M059J (cell line): ENCODE measurements at places on chromosomes 6 and 20. TPM values are rescaled to one million over a fixed set of nuclear protein-coding genes. Genes with fewer than 3 reads are reported as not detected.

- peak; percentile 98 for DNase-seq
Measured at GRCh38 chr20:25525867-25526266, 59.5 kb downstream of the NINL start.

GRCh38 chr6:161363286-161363685, 89.4 kb upstream of the AGPAT4 start:
- DNase-seq, result no peak

GRCh38 chr20:63394069-63394919, 33.1 kb upstream of the CHRNA4 start:
- peak; percentile 44 for DNase-seq

- peak; percentile 97 for DNase-seq
Measured at GRCh38 chr6:145071836-145072235, 663.5 kb downstream of the EPM2A start.

DNA sequence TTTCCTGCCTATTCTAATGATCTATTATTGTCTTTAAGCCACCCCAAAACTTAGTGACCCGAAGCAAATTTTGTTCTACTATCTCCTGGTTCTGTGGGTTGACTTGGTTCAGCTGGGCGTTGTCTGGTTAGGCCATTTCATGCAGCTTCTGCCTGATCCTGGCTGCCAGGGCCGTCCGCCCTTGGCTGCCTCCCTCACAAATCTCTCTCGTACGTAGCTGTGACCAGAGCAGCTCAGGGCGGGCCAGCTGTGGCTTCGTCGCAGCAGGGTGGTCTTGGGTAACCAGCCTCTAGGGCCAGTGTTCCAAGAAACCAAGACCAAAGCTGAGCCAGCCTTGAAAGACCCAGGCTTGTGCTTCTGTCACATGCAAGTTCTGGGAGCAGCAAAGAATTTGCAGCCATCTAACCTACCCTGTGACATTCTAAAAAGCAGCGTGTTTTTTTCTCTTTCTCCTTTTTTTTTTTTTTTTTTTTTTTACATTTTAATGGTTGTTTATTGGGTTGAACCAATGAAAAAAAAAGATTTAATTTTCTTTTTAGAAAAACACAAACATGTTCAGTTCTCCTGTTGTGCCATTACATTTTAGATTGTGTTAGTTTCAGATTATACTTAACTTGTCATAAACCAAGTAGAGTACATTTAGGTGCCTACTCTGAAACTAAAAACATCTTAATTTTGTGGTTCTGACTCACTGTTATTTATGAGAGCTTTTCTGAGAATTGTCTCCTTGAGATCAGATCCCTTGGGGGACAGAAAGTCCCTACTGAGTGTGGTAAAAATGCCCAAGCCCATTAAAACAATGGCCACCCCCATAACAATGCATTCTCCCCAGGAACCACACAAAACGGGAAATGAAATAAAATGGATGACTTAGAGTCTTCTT, 83.9 kb downstream of the ZDHHC14 start:
- peak; percentile 86 for DNase-seq

SALL4 gene
- 1.6 and 2.4 TPM in 2 replicates for total RNA-seq

ACSS1 gene
- total RNA-seq, result 0.17 and 0.32 TPM in 2 replicates
